NCI-H187 (cell line): ENCODE measurements at places on chromosomes 7 and 10.

- no peak for DNase-seq
Observed at GRCh38 chr10:28984431-28984830, 304.4 kb upstream of the LYZL1 start.

- DNase-seq, result no peak
Observed at GRCh38 chr7:95501261-95501832, 15.6 kb downstream of the ASB4 start.

DNA sequence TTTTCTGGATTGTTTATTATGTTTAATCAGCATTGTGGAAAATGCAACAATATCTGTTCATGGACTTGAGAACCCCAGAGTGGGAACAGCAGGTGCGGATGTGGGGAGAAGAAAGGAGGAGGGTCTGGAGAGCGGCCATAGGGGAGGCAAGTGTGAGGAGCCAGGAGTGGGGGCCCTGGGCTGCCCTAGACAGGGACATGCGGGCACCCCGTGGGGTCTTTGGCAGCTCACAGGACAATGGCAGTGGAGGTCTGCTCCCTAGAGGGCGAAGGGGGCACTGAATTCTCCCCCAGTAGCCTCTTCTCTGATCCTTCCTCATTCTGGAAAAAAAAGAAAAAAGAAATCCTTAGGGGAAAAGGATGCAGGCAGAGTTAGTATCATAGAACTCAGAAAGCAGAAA lies 8.9 kb downstream of the TMEM176B start:
- no peak for DNase-seq

- no peak for DNase-seq
Observed at GRCh38 chr10:128812000-128812399, 655.0 kb upstream of the MGMT start.

DNA sequence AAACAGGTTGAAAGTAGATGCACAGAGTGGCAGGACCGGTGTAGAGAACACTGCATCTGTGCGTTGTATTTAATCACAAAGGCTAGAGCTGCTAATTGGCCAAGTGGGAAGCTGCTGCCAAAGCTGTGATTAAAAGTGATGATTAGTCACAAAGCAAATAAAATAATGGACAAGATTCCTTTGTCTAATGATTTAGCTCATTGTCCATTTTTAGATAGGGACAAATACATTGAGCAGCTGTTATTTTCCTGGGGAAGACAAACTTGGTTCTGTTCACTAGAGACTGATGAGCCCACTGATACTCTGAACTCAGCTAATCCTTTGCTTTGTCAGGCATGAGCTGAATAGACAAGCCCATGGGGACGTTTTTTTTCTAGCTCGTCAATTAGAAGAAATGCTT lies 19.7 kb downstream of the UBE3C start:
- no peak for DNase-seq
